ENCODE measurements at places on chromosomes 4 and X.

- DNase-seq, result no peak
Observed at GRCh38 chr4:86744570-86744969, 104.6 kb downstream of the SLC10A6 start.

GRCh38 chr4:66501997-66502396 is 831.7 kb upstream of the EPHA5 start:
- no peak for DNase-seq

- DNase-seq, result peak; percentile 37
Observed at GRCh38 chrX:132442691-132443090, 46.1 kb downstream of the MBNL3 start.

DNA sequence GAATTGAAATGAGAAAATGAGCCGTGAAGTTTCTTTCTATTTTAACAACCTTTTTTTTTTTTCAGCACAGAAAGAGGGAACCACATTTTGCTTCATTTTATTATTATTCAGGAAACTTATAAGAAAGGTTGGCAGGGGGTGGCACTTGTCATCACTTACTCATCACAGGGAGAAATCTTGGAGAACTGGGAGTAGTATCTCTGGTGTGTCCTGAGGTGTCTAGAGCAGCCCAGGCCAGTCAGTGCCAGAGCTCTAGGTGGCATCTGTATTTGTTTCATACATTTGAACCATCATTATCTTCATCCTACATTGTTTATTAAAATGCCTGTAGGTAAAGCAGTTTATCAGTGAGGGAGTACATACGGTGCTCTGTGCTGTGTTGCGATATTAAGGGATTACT is 43.8 kb upstream of the ARHGAP24 start:
- no peak for DNase-seq

- DNase-seq, result no peak
Observed at GRCh38 chrX:7620560-7620959, 222.4 kb upstream of the VCX start.

- DNase-seq, result peak; percentile 13
Observed at GRCh38 chr4:185275501-185275900, 66.1 kb downstream of the SNX25 start.

DNA sequence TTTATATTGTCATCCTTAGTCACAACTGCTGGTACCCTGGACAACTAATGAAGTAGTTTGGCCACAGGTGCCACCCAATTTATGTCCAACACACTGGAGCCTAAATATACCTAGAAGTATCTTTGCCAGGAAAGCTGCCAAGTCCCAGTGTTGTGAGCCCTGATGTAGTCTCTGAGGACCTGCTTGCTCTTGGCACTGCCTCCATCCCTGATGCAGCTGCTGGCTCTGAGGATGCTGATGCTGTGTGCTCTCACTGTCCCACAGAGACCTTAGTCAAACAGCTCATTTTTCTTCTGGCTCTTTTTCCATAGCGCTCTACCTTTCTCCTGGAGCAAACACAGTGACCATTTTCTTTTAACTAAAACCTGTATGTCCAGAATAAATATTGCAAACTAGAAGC is 1535.4 kb upstream of the ADGRL3 start:
- no peak for DNase-seq

GRCh38 chr4:40238008-40238699 is 41.3 kb downstream of the RHOH start:
- DNase-seq, result no peak

DNA sequence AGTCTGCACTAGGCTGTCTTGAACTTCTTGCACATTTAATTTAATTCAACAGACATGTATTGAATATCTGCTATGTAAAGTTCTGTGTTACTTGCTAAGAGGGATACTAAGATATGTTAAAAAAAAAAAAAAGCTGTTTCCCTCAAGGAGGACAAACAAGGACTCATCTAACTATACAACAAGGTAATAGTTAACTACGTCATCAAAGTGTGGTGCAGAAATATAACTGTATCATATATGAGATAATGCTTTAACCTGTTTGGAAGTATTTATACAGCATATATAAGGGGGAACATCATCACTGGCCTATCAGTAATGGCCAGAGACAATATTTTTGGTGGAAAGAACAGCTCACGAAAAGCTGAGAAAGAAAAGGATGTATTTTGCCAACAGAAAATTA is 89.9 kb downstream of the PTPN13 start:
- no peak for DNase-seq

DNA sequence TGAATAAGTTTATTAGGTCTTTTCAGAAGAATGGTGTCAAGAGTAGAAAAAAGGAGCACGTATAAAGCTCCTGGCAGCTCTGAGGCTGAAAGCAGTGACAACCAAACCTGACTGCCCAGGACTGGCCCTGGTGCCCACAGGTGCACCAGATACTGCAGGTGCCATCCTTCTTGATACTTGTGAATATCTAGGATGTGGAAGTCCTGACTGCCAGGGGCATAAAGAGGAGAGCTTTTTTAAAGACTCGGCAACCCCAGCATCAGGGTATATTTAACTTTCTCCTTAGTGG is 60.7 kb downstream of the TMEM150C start:
- DNase-seq, result no peak

DNA sequence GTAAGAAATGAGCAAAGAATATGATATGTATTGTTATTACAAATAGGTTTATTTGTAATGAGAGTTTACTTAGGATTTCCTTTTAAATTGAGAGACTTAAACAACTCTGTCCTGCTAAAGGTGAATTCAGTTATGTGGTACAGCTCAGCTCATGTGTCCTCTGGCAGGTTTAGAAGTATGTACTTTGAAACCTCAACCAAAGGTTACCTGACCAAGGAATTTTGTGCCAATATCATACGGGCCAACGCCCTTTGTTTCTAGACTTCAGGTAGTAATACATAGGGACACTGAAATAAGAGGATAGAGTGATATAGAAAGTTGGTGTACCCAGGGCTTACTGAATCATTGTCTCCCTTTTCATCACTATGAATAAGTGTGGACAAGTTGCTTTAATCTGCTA is 25.7 kb downstream of the SLAIN2 start:
- DNase-seq, result no peak

DNA sequence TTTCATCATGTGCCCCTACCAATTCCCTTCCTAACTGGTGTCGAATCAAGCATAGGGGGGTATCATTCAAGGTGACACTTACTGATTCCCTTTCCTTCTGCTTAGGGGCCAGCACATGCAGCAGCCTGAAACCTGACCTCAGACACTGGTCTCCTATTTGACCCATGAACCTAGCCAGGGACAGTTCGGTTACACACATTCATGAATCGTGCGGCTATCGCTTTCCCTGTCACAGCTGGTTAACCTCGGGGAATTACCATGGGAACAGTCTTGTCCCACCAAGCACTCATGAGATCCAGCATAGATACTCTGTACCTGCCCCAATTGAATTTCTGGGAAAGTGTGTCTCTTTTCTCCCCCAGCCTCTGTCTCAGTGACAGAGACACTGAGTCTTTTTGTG is 140.4 kb downstream of the ZNF674 start:
- no peak for DNase-seq

DNA sequence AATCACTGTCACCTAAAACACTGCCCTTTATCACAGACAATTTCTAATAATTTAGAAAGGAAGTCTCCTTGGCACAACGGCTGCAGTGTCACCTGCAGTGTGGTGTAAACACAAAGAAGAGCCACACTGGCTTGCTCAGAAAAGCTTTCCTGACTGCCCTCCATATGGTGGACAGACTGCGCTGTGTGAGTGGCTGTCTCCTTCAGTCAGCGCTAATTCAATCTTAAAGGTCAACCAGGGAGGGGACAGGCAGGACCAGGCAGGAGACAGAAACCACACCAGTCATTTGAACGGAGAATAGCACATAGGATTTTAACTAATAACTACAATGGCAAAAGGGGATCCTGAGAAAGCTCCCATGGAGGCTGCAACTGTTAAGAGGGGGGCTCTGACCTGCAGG is 132.1 kb downstream of the NSUN7 start:
- DNase-seq, result no peak

DNA sequence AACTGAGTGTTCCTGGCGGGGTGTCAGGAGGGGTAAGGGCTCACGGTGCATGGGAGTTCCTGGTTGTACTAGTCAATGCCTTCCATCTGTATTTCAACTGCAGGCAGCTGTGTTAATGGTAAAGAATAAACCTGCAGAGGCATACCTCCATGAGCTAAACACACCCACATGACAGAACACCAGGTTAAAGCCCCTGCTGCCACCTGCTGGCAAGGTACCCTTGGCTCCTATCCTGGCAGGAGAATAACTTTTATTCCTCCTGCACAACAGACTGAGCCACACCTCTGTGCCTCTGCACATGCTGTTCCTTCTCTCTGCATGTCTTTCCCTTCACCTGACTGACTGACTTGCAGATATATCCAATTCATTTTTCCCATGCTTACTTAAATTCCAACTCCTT is 11.1 kb downstream of the ITIH6 start:
- no peak for DNase-seq

DNA sequence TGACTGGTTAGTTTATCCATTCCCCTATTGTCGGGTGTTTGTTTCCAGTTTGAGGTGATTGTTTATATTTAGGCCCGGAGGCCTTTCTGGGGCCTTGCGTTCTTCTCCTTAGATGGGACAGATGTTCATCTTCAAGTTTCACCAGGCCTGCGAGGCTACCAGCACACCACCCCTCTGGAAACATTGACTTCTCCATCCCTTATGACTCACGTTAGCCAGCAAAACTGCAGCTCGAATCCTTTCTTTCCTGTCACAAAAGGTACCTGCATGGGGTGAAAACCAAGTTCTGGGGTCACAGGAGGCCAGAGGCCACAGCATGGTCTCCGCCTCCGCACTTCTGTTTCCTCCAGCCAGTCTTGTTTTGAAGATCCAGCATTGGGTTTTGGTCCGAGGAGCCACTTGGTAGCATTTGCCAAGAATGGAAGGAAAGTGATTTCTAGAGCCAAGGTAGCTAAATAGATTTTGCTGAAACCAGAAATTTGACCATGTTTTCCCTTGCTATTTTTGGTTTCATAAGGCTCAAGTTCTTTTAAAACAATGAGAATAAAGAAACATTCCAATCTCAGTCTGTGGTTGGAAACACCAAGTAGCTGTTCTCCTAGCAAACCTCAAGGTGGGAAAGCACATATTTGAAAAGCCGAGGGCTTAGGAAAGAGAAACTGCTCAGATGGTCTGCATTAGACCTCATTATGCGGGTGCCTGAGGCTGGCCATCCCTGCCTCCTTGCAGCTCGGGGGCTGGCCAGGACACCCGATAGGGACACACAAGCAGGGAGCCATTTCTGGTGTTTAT is 5.6 kb downstream of the NYX start:
- peak; percentile 50 for DNase-seq

DNA sequence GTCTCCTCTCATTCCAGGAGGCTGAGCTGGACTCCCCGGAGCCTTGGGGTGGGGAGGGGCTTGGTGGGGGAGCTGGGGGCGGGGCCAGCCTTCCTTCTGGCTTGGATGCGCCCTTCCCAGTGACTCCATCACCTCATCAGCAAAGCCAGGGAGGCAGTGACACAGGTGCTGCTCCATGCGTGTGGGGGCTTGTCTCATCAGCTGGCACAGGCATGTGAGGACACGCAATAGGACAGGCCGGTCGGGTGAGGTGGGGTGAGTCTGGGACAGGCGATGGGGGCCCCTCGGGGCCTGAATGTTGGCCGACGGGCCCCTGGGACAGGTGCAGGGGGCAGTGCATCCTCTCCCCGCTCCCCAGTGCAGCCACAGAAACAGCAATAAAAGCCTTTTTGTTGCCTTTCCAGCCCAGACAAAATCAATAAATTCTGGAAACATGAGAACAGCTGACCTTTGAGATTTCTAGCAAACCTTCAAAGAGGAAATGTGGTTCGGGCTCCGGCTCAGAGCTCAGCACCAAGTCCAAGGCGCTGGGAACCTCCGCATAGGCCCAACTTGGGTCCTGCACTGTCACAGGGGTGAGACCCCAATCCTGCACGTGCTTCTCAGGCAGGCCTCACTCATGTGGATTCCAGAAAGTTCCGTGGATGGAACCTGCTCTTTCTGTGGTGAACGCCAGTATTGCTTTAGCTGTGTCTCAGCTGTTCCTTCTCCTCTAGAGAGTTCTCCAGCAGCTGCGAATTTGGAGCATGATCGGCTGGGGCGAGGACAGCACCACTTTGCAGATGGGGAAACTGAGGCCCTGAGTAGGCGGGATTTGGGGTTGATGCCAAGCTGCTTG is 18.5 kb downstream of the ADRA2C start:
- DNase-seq, result no peak

GRCh38 chr4:62550121-62550520 is 1350.0 kb downstream of the ADGRL3 start:
- DNase-seq, result no peak

- DNase-seq, result no peak
Observed at GRCh38 chr4:166827167-166827566, 407.1 kb downstream of the SPOCK3 start.

DNA sequence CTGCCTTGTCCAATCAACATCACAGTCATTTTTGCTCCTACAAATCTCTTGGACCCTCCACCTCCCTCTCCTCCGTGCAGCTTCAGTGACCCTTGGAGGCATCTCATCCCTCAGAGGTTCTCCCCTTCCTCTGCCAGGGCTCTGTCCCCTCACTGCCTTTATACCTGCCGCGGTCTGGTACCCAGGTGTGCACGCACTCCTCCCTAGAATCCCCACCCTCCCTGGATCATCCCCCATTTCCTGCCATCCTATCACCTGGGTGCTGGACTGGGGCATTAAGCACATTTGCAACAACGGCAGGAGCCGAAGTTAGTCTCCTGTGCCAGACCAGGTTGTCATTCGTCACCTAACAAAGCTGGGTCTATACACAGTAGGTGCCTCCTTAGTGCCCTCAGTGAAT is 10.1 kb downstream of the TMEM271 start:
- no peak for DNase-seq

DNA sequence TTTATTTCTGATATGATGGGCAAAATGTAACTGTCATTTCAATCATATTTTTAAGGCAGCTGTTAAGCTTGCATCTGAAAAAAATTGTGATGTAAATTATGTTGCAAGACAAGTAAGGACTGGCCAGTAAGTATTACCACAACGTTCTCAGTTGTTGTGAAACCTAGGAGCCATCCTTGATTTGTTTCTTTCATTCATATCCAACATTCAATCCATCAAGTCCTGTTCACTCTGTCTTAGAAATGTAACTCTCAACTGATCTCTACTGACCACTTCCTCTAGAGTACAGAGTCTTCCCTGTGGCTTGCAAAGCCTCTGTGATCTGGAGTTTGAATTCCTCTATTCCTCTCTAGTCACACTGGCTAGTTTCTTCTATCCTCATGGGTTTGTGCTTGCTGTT is 161.4 kb upstream of the MAD2L1 start:
- DNase-seq, result no peak

DNA sequence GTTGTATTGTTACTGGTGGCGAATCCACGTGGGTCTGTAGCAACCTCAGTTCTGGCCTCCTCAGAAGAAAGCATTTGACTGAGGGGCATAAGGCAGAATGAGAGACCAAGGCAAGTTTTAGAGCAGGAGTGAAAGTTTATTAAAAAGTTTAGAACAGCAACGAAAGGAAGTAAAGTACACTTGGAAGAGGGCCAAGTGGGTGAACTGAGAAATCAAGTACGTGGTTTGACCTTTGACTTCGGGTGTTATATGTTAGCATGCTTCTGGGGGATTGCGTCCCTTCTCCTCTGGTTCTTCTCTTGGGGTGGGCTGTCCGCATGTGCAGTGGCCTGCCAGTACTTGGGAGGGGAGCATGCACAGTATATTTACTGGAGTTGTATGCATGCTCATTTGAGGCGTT is 232.7 kb upstream of the GATB start:
- no peak for DNase-seq

All from GM23248 (cell line).